ENCODE measurements at places on chromosomes 12 and 14. TPM values are rescaled to one million over a fixed set of nuclear protein-coding genes. Genes with fewer than 3 reads are reported as not detected.

DNA sequence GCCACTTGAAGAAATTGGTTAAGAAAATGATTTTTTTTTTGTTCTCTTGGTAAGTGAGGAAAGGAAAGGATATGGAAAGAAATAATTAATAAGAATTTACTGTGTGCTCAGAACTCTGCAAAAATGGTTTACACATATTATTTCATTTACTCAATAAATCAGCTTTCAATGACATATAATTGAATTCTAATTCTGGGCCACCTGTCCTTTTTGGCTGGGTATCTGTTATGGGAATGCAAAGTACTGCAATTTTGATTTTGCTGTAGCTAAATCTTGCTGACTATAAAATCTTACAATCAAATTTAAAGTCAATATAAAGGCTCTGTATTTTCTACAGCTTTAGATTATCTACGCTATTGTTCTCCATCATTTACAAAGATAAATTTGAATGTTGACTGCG lies 147.1 kb downstream of the GRIP1 start:
- DNase-seq, result no peak

GRCh38 chr12:94390130-94390485 lies 69.6 kb downstream of the CEP83 start:
- no peak for DNase-seq

The PLEKHG7 gene
- not detected for total RNA-seq

The PHETA1 gene
- total RNA-seq, result 21.2 TPM

The NDUFA9 gene
- total RNA-seq, result 100 TPM

DNA sequence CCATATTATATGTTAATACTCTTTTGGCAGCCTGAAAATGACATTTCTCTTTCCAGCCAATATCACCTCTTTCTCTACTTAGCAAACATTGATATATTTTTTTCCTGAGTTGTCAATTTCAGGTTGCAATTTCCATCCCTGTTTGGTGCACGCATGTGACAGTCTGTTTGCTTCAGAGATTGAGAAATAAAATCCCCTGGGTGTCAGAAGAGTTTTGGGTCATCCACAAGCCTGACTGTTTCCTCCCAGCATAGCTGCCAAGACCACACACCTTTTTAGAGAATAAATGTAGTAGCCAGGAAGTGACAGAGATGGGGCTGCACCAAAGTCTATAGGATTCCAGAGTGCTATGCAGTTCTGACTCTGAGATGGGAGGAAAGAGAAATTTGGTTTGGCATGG lies 144.9 kb upstream of the NOS1 start:
- DNase-seq, result no peak

DNA sequence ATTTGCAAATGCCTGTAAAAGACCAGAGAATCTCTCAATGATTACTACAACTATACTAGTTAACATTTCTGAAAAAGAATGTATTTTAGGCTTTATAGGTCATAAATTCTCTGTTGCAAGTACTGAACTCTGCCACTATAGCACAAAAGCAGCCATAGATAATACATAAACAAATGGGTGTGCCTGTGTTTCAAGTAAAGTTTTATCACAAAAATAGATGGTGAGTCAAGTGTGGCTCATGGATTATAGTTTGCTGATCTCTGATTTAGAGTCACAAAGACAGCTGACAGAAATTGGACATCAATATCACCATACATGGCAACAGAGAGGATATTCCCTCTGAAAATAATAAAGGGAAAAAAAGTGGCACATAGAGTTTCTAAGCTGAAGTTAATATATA lies 68.1 kb downstream of the FSCB start:
- DNase-seq, result no peak

GRCh38 chr14:55610713-55611370 lies 30.8 kb downstream of the KTN1 start:
- DNase-seq, result no peak

Data from epithelial cell of proximal tubule (primary cell).